ENCODE measurements at places on chromosomes 3 and 15.

- DNase-seq = no peak
Observed at GRCh38 chr15:92747047-92747446, 91.5 kb upstream of the FAM174B start.

DNA sequence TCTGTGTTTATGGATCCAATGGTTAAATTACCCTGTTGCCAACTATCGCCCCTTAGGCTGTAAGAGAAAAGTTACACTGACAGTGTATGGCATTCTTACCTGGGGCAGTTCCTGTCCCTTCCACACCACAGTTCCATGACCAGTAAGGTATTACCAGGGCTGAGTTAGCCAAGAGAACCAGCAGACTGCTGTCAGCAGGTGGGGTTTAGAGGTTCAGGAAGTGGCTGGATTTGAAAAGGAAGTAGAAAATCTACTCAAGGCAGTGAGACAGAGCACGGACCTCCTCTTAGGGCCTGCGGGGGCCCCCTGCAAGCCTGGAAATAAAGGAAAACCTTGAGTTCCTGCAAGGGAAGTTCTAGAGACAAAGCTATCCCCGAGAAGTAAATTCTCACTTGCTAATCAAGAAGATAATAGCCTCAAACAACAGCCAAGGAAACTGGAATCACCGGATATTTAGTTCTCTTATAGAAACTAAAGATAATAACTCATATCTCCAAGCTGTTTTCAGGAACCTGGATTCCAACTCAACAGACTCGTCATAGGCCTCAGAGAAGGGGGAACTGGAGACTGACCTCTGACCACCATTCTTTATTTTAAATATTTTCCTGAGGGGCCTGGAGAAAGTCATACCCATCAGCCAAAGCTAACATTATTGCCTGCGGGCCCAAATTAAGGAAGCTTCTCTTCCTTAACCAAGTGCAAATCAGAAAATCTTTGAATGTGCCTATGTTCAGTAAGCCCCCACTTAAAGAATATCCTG lies 161.7 kb downstream of the ANXA2 start:
- DNase-seq = no peak

DNA sequence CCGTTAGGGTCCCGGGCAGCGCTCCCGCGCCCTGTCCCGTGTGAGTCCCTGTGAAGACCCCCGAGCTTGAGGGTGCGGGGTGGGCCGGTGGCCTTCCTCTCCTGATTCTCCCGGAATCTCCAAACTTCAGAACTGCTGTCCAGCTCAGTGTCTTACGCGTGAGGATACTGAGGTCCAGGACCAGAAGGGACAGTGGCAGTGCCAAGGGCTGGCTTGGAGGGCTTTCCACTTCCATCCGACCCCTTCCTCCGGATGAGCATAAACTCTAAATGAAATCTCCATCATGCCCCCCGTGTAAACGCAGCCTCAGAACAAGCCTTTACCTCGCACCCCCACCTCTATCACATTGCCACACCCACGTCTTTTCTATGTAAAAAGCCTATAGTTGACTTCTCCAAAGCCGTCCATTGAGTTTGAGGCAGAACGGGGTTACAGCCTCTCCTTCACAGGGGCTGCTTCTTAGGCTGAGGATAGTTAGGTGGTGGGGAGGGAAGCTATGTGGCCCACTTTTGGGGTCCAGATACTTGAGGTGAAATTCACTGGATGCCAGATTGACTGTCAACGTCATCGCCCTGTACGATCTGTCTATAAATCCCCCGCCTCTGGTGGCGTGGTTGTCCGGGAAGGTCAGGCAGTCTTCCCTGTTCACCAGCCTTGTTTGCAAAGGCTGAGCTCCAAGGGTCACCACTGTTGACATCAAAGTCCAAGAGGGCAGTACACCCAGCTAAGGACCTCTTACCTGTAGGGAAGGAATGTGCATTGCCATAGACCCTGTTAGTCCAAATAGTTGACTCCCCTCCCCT lies 1.1 kb downstream of the EDEM1 start:
- DNase-seq = no peak

DNA sequence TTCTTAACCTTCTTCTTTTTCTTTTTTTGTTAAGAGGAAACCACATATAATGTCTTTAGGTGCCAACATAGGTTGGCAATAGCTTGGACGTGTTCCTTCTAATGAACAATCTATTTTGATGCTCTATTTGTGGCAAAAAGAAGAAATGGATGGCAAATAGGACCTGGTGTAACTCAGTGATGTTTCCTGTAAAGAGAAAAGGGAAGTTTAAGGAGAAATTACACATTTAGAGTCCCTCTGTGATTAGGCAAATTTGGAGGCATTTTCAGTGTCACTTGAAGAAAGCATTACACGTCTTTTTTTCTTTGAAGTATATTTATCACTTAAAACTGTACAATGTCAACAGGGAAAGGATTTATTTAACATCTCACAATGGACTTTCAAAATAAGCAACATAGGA lies 327.1 kb downstream of the ZIC1 start:
- no peak for DNase-seq
